ENCODE measurements at places on chromosomes 13 and 19. TPM values are rescaled to one million over a fixed set of nuclear protein-coding genes. Genes with fewer than 3 reads are reported as not detected.

Gene ATP8A2
- 0.69 TPM for total RNA-seq

Gene ERICH6B
- not detected for total RNA-seq

Gene CARM1
- total RNA-seq, result 26.8 TPM

Gene CD22
- total RNA-seq, result not detected

Gene C19orf81
- not detected for total RNA-seq

Gene ACP5
- total RNA-seq, result 133 TPM

Gene ZNF583
- 7.6 TPM for total RNA-seq

Gene RFPL4AL1
- not detected for total RNA-seq
